ENCODE measurements at places on chromosomes 11 and 22.

- DNase-seq = no peak
Measured at GRCh38 chr11:12278766-12279671, 98.4 kb upstream of the PARVA start.

DNA sequence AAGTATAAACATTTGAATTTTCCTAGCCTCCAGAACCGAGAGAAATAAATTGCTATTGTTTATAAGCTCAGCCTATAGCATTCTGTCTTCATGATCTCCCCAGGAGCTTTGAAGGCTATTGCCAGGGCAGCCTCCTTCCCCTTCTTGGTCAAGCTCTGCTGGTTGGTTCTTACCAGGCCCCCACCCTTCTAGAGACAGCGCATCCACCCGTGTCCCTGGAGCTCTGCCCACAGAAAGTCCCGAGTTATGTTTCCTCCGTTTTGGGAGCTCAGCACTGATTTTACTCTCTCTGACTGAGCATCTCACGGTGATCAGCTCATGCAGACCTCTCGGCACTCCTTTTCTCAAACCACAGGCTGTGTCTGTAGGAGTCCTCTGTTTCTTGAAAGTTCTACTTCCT is 123.8 kb upstream of the SORL1-AS1 start:
- DNase-seq = no peak

GRCh38 chr11:63850920-63851319 is 12.0 kb downstream of the MARK2 start:
- DNase-seq = no peak

- DNase-seq = no peak
Measured at GRCh38 chr11:5124891-5125620, 13.1 kb downstream of the OR52A5 start.

DNA sequence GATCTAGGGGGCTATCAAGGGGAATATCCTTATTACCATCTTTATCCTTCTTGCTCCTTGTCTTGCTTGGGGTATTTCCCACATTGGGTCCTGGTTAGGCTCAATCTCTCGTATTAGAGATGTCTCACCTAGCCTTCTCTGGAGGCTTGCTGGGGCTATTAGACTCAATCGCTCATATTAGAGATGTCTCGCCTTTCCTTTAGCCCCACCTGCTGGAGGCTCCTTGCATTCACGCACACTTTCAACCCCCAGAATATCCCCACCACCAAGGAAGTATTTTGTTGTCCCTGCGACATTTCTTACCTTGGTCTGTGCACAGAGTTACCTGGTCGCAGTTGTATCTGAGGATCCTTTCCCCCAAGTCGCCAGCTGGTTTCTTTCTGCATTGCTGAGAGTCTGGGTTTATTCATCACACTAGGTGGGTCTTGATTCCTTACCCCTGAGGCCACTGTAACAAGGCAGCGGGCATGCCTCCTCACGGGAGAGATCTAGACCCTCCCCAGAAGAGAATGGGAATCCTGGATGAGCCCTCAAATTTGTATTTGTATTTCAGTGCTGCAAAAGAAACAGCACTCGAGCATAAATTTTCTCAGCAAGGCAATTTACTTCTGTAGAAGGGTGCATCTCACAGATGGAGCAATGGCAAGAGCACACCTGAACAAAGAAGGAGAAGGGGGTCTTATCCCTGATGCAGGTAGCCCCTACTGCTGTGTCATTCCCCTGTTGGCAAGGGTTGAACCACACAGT is 15.9 kb upstream of the HYLS1 start:
- DNase-seq = peak; percentile 23

All from stimulated activated CD8-positive, alpha-beta memory T cell treated with anti-CD3 and anti-CD28 coated beads, Interleukin-2, amount 100 ng/mL, for 48 hours (primary cell).